ENCODE measurements at places on chromosomes 1 and 21.
A peak's percentile ranks its signal among the peaks of the same experiment; 100 is the strongest.

GRCh38 chr1:66331658-66332547 lies 202.1 kb upstream of the SGIP1 start:
- peak; percentile 23 for DNase-seq

DNA sequence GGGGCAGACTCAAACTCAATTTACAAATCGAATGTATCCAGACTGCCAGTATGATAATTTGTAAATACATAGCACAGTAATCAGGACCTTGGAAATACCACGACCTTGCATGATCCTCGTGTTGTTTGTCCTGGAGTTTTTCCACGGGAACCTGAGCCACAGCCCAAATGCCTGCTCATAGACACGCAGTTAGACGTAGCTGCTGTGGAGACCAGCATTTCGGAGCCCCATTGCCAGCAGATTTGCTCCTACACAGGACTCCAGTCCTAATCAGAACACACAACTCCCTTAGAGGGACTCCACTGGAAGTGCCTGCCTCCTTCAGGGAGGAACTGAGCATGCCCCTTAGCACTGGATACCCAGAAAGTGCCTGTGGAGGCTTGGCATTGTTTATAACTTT lies 163.2 kb downstream of the GALNT2 start:
- DNase-seq, result no peak

GRCh38 chr1:244057474-244058385 lies 6.6 kb downstream of the ZBTB18 start:
- DNase-seq, result no peak

DNA sequence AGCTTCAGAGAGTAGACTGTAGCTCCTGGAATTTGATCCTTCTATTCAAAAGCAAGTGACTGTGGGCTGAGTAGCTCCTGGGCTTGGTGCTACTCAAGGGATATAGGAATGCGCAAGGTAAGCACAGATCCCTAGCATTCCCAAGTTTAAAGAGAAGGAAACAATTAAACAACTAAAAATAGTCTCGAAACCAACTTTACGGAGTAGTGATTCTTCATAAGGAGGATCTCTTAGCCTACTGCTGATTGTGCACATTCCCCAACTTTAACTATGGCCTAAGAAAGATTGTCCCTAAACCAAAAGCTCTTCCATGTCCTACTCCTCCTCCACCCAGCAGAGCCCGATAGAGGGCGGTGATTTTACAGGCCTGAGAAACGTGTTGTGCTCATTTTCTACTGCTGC lies 226.5 kb upstream of the CAMK1G start:
- no peak for DNase-seq

DNA sequence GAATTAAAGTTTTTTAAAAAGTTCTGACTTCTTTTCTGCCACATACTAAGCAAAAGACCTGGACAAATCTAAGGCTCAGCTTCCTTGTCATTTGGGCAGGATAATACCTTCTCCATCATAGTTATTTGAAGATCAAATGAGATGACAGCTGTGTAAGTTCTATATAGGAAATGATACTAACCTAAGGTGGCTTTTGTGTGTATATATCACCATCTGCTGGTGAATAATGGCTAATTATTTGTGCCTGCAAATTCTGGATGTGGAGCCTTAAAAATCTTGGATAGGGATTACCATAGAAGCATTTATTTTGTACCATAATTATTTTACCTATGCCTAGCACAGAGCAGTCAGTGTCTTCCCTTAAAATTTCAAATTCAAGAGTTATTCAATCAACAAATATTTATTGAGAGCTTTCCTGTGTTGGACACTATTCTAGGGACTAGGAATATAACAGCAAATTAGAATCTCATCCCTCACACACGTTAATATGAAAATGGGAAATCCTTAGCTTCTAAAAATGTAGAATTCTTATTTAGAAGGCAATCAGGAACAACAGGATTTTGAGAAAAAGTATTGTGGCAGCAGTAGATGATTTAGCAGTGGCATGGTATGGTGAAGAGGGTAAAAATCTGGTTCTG lies 89.8 kb downstream of the TMEM200B start:
- no peak for DNase-seq

DNA sequence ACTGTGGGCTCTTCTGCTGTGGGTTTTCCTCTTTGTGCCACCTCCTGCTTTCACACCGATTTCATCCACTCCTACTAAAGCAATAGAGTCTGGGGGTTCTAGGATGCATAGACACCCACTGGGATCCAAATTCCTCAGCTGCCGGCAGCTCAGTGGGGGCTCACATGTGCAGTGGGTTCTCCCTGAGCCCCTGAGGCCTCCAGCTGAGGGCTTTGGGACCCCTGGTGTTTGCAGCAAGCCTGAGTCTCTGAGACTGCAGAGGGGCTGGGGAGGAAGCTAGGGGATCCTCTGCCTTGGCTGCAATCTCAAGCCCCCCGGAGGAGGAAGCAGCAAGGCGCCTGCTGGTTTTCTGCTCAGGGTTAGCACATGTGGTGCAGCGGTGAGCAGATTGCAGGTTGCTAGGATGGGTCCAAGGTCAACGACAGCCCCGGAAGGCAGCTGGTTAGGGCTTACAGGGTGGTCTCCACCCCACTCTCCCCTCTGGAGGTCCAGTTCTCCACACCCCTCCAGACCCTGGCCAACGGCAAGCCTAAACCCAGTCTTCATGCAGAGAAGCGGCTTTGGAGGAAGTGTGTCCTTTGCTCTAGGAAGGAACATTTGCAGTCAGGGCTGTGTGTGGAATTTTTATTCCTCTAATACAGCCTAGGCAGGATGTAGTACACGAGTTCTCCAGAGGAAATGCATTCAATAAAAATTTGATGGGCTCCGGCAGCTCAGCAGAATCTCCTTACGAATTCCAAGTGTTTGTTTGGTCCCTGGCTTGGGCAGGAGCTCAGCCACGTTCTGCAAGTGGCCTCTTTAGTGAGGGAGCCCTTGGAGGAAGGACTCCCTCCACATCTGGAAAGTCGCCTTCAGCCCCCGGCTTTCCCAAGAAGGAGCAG lies 269.1 kb upstream of the VAMP3 start:
- DNase-seq, result no peak

- DNase-seq, result no peak
These were observed 40.7 kb upstream of the TRAPPC10 start for GRCh38 chr21:43971201-43971991.

- no peak for DNase-seq
These were observed 1.7 kb downstream of the CLDN14 start for GRCh38 chr21:36478207-36478701.

- DNase-seq, result no peak
These were observed 67.0 kb downstream of the XCL2 start for GRCh38 chr1:168476588-168477385.

- DNase-seq, result no peak
These were observed 149.5 kb downstream of the FGGY start for GRCh38 chr1:59446257-59446901.

DNA sequence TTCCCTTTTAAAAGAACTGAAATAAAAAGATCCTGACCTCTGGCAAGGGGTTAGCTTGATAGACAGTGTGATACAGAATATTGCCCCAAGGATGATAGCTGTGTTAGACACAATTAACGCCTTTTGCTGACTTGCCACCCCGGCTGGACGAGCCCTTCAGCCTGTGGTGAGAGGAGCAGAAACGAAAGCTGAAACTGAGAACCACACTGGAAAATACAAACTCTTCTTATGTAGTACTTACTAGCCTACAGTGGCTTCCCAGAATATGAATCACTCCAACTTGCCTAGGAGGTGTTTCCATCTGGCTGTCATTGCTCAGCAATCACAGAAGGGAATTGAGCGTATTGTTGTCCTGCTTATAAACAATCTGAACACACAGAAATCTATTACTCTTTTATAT lies 22.9 kb downstream of the SAMSN1 start:
- DNase-seq, result peak; percentile 19

- DNase-seq, result no peak
These were observed 126.9 kb upstream of the C1orf174 start for GRCh38 chr1:4027008-4027407.

DNA sequence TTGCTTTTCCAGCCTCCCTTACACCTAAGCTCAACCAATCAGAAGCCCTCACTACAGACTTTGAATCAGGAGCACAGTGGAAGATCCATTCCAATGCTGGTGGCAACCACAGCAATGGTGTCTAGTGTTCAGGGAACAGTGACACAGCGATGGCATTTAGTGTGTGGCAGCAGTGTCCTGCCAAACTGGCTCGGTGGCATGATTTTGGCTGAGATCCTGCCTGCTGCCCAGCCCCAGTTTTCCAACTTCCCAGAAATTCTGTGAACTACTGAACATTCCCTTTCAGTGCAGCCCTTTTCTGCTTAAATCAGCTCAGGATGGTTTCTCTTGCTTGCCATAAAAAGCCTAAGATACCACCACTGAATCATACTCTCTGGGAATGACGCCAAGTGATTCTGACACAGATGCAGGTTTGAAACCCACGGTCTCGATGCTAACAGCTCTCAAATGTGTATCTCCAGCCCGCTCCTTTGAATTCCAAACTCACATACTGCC lies 8.8 kb downstream of the ASAP3 start:
- DNase-seq, result no peak

DNA sequence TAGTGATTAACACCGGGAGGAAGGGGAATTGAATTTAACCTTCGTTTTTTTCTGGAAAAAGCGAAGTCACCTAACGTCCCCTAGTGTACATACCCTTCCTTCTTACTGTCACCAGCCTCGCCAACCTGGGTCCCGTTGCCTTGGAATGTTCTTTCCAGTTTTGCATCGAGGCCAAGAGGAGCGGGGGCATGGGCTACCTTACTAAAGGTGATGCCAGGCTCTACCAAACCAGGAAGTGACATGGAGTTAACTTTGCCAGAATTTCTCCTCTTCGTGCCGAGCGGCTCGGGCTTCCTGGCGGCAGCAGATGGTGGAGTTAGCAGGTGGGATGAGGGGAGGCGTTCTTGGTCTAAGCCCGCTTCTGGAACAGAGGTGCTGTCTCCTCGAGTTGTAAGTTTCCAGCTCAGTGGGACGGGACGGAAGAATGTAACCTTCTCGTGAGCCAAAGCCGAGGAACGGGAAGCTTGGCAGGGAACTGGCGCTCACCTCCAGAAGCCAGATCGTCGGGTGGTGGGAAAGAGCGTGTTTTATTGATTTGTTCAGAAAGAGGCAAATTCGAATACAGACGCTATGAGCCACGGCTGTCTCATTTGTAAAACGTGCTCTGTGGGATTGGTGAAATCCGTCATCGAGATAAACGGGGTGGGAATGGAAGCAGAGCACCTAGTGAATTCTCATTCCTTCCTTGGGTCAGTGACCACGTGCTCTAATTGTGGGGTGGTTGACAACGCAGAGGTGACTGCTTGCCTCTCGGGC lies 486 bp downstream of the NIPAL3 start:
- DNase-seq, result no peak

GRCh38 chr1:156468693-156469345 lies 31.8 kb downstream of the MEF2D start:
- no peak for DNase-seq

GRCh38 chr1:171160639-171161354 lies 24.3 kb upstream of the FMO2 start:
- DNase-seq, result no peak

GRCh38 chr1:63547621-63548294 lies 24.4 kb downstream of the EFCAB7 start:
- no peak for DNase-seq

DNA sequence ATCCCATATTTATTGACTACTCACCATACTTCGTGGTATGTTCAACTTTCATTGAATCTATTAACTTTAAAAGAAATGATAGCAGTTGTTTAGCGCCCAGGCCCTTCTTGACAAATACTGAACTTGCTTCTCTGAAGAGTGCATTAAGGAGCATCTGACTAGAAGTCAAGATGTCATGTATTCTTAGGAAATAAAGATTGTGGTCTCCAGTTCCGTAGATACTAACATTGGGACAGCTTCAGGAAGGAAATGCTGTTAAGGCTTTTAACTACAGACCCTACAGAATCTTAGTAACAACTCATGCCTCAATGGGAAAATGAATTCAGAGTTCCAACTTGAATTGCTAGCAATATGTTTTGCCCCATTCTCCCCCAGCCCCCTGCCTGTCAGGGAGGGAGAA lies 14.8 kb downstream of the LYST start:
- DNase-seq, result no peak

DNA sequence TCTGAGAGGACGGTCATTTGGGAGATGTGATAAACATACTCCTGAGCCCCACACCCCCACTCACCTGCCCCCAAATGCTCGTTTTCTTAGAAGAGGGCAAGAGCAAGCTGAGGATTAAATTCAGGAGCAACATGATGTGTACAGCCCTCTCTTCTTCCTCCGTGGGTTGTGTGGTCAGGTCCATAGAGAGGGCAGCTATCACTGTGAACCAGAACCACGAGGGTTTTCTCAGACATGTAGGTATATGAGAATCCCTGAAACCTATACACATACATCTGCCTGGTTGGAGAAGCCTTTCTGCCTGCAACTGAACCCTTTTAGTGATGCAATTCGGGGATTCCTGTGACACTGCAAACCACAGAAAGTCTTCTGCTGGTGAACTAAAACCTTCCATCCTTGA lies 38.9 kb downstream of the PGM1 start:
- DNase-seq, result no peak

- DNase-seq, result no peak
These were observed 9.1 kb downstream of the C1orf226 start for GRCh38 chr1:162390396-162391185.

GRCh38 chr1:28190337-28190979 lies 14.0 kb upstream of the PTAFR start:
- no peak for DNase-seq

- DNase-seq, result no peak
These were observed 546 bp downstream of the SPOCD1 start for GRCh38 chr1:31815307-31815645.

DNA sequence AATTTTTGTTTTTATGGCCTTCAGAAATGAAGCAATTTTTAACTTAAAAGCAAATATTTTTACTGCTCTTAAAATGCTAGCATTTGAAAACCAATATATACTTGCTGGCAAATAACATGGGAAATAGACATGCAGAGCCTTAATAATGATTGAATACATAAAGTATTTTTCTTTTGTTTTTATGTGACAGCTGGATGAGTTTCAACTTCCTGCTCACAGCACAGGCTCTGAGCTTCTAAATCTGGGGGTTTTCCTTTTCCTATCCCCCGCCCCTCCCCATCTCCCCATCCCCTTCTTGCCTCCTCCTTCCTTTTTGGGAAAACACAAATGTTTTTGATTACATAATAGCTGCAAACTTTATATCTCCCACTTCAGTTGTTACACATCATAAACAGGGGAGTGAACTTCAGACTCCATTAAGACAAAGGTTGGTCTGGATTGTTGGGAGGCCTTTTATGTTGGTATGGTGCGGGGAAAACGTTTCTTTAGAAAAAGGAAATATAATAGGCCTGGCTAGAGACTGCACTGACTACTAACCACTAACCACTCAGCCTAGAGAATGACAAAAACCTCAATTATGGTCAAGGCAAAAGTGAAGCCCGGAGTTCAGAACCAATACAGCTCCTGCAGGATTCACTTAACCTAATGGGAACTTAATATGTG lies 116.1 kb upstream of the GORAB start:
- no peak for DNase-seq

GRCh38 chr1:78619803-78620579 lies at the start of gene IFI44L:
IFI44L (plus strand) TSS chr1:78620448; CDS start chr1:78627916, 7,468 bp downstream.
- peak; percentile 59 for DNase-seq

GRCh38 chr1:176379626-176380339 lies 83.2 kb upstream of the PAPPA2 start:
- no peak for DNase-seq

DNA sequence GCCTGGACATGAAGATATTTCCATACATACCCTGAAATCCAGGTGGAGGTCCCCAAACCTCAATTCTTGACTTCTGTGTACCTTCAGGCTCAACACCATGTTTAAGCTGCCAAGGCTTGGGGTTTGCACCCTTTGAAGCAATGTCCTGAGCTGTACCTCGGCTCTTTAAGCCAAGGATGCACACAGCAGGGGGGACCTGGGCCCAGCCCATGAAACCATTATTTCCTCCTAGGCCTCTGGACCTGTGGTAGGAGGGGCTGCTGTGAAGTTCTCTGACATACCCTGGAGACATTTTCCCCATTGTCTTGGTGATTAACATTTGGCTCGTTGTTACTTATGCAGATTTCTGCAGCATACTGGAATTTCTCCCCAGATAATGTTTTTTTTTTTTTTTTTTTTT lies 184.3 kb upstream of the RGS18 start:
- no peak for DNase-seq

Measured in stimulated activated CD8-positive, alpha-beta memory T cell treated with anti-CD3 and anti-CD28 coated beads, Interleukin-7, amount 100 ng/mL, for 1 hour (primary cell).